ENCODE measurements at places on chromosomes 6 and 20.

- no peak for DNase-seq
These were observed 106.2 kb upstream of the ARMC2 start for GRCh38 chr6:108742041-108742440.

- DNase-seq: no peak
These were observed 46.3 kb downstream of the GOPC start for GRCh38 chr6:117555882-117556498.

GRCh38 chr20:23309781-23310180 is 40.8 kb upstream of the NXT1 start:
- DNase-seq: no peak

DNA sequence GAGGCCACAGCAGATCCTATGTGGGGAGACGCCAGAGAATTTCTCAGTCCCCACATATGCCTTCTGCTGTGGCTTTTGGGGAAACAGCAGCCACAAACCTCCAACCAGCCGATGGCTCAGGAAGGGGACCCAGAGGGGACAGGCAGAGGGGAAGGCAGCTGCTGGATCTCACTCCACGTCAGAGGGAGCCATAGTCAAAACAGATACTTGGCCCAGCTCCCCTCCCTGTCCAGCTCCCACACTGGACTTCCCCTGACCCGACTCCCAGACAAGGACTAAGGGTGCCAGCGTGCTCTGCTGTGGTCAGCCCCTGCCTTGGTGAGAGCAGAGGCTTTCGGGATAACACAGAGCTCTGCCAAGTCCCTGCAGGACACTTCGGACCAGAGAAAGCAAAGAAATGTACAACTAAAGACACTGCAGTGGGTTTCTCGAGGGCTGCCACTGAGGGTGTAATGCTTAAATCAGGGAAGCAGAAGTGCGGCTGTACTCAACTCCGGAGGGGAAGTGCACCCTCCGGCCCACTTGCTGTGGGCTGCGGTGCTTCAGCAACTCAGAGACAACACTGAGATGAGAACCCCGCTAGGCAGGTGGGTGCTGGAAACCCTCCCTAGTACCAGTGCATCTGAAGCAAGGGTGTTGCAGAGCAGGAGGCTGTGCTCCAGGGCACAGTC is 47.2 kb downstream of the RRBP1 start:
- DNase-seq: no peak

DNA sequence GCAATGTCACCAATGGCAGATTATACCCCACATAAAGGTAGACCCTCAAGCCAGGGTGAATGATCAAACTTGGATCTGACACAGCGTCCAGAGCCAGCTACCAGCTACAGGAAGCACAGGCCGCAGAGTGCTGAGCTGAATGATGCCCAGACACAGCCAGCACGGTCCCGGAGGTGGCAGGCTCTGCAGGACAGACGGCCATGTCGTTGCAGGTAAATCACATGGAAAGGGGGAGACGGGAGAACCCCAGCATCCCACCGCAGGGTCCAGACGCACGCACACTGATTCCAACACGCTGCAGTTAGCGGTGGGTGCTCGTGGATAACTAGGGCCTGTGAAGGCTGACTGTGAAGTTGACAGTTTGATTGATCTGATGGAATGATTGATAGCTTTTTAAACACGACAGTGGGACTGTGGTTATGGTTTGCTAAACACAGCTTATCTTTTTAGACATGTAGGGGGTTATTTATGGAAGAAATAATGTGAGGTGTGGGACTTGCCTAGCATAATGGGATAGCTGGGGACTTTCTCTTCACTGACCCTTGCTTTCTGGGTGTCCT is 228.5 kb downstream of the ERMARD start:
- no peak for DNase-seq
